ENCODE measurements at places on chromosomes 4 and X. TPM values are rescaled to one million over a fixed set of nuclear protein-coding genes. Genes with fewer than 3 reads are reported as not detected.

Gene FATE1
- total RNA-seq, result 5.5 TPM

Gene NAAA
- total RNA-seq, result 26.1 TPM

DNA sequence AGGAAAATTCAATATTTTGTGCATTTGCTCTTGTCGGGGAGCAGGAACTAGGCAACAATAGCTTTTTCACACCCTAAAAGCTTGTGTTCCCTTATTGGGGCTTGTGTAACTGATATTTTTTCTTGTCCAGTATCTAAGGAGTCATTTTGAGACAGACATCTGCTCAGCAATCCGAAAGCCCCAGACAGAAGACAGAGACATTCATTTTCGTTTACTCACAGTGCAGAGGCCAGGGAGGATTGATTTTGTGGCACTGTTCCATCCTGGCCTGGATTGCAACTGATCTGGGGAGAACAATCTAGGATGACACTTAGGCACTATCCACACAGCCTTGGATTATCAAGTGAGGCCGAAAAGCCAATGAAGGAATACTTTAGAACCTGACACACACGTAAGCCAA is 27.4 kb upstream of the PLAC1 start:
- no peak overlapping the region for H3K4me3 ChIP-seq
- no peaks in the 10 kb centered on the region for H3K4me1 ChIP-seq
- no peak overlapping the region for H3K27ac ChIP-seq
- no peaks in the 10 kb centered on the region for H3K27me3 ChIP-seq
- no peaks in the 10 kb centered on the region for H3K36me3 ChIP-seq

GRCh38 chrX:95764972-95765451 is 919.6 kb upstream of the DIAPH2 start:
- H3K27ac ChIP-seq, result no peak overlapping the region
- H3K4me3 ChIP-seq, result no peak overlapping the region
- no peak for DNase-seq
- H3K36me3 ChIP-seq, result no peaks in the 10 kb centered on the region

- no peaks in the 10 kb centered on the region for H3K36me3 ChIP-seq
- no peak overlapping the region for H3K4me3 ChIP-seq
- peaks cover 5% of the 10 kb centered on the region for H3K4me1 ChIP-seq
- H3K27me3 ChIP-seq, result no peaks in the 10 kb centered on the region
- DNase-seq, result no peak
- H3K27ac ChIP-seq, result no peak overlapping the region
These were observed 1.4 kb downstream of the C4orf36 start for GRCh38 chr4:86890790-86891189.

DNA sequence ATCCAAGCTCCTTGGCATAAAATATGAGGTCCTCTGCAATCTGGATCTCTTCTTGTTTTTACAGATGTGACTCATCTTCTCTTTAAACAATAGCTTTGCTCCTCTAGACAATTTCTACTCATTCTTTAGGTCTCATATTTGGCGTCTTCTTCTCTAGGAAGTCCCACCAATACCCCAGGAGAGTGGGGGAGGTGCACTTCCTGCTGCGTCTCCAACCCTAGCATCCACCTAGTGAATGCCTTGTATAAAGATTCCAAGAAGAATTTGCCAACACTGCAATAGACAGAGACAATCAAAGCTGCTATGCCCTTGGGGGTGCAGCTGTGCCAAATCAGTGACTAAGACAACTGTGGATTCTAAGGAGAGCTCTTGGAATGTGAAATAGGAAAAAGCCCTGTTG is 45.7 kb upstream of the SLC10A7 start:
- DNase-seq, result no peak
- H3K4me3 ChIP-seq, result no peak overlapping the region
- H3K36me3 ChIP-seq, result no peaks in the 10 kb centered on the region
- H3K27ac ChIP-seq, result no peak overlapping the region
- no peaks in the 10 kb centered on the region for H3K4me1 ChIP-seq

Data from thymus (tissue), 14 donors.